HCT116 (cell line): ENCODE measurements at places on chromosomes 3 and 15.

DNA sequence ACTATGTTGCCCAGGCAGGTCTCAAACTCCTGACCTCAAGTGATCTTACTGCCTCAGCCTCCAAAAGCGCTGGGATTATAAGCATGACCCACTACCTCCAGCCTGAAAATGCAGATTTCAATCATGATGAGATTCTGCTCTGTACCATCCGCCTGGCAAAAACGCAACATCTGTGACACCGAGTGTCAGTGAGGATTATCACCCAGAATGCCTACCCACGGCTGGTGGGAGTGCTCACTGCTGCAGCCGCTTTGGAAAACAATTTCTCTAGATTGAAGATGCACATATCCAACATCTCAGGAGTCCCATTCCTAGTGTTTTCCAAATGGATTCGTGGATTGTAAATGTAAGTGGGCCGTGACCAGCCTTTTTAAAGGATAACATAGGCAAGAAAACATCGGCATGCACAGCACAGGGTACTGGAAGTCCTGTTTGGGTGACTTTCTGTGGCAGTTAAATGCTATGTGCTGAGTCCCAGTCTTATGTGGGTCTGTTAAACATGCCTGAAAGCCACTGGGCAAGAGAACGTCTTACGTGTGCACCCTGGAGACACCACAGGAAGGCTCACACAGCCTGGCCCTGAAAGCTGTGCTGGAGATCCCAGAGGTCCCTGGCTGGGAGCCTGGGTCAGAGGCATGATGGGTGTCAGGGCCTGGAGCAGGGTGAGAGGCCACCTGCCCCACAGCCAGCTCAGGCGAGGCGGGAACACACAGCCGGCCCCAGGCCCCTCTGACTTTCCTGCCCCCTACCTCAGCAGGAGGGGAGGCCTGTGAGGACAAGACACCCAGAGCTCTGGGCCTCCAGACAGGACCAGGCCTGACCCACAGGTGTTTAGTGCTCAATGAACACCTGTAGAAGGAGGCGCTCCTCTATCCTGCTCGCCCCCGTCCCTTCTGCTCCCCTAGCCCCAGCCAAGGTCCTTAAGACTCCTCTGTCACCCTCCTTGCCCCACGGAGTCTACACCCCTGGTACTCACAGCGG is 918 bp downstream of the PRSS50 start:
- DNase-seq: no peak

- no peak for DNase-seq
These were observed 175.8 kb upstream of the ATP11B start for GRCh38 chr3:182617500-182617899.

- DNase-seq: no peak
These were observed 18.2 kb upstream of the FHIT start for GRCh38 chr3:61269435-61269834.

DNA sequence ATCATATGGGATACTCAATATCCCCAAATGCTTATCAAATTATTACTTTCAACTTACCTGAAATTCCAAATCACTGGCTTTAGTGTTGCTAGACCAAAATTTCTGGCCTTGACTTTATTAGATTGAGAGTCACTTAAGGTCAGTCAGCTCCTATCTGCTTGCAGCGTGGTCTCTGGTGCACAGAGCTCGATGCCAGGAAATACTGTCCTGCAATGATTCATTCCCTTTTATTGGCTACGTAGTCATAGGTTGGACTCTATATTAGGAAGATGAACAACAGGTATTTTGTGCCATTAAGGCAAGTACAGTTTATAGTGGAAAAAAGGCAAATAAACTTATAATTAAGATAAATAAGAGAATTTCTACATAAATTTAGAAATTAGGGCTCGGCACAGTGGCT is 378.6 kb upstream of the MCTP2 start:
- no peak for DNase-seq

DNA sequence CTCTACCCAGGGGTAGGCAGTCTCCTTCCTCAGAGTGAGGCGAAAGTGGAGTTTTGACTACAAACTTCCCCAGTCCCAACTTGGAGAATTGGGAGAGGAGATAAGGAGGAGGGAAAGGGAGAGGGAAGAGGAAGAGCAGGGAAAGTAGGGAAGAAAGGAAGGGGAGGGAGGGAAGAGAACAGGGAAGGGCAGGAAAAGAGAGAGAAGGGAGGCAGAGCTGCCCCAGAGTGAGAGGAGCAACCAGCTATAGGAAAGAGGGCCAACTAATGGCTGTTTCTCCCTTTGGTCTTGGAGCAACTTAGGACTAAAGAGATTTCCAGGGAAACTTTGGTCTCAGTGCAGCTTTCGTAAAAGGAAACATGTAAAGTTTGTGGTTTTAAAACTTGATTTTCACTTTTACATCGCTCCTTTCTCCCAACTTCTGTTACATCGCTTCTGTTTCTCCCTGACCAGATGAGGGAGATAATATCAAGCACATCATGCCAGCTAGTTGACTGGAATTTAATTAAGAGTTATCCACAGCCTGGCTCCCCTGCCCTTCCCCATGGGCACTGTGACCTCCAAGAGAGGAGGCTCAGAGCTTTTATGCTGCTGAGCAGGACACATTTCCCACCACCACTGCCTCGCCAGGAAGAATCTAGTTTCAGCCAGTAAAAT is 1.4 kb downstream of the CA12 start:
- DNase-seq: no peak

- no peak for DNase-seq
These were observed 263.5 kb upstream of the TPRG1 start for GRCh38 chr3:188908002-188908850.

DNA sequence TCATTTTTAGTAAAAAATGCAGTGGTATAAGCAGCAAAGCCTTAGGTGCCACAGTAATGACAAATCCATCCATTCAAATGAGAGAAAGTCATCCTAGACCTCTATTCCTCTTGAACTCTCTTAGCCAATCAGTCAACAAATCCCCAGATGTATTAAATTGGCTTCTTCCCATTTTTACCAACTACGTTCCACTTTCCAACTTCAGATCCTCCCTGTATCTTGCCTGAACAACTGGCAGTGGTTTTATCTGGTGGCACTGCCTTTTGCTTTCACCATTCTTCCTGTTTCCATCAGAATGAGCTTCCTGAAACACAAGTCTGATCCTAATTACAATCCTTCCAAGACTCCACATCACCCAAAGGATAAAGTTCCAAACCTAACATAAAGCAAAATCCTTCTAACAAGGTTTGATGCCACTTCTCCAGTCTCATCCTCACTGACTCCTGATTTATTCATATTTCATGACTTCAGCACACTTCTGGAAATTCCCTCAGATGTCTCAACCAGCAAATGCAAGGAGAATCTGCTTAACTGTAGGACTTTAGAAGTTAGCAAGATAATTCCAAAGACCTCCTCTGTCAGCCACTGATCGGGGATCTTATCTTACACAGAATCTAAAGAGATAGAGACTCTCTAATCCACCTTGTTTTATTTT is 69.8 kb upstream of the SLC4A7 start:
- DNase-seq: no peak

- DNase-seq: no peak
These were observed 134.9 kb upstream of the TOPAZ1 start for GRCh38 chr3:44106756-44107155.

DNA sequence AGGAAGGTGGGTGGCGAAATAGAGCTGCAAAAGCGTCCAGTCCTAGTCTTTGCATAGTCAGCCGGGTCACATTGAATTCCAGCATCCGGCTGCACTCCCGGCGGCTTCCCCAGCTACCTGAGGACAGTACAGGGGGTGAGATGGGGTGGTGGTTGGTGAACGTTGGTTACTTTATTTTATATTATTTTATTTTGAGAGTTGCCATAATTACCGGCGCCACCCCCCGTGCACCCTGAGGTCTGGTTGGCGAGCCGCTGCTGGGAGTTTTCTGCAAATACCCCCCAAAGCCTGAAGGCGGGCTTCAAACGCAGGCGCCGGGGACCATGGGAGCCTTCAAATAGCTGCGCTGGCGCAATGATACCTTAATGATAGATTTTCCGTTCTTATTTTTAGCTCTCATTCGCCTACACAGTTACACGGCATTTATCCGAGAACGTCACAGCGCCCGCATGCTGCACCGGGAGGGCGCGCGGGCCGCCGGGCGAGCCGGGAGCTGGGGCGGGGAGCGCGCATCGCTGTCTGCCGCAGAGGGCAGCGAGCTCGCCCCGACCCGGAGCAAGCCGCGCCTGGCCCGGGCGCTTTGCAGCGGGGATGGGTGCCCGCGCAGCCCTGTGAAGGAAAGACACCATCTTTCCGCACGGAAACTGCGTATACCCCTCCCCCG is 756 bp upstream of the RASGRF1 start:
- no peak for DNase-seq

DNA sequence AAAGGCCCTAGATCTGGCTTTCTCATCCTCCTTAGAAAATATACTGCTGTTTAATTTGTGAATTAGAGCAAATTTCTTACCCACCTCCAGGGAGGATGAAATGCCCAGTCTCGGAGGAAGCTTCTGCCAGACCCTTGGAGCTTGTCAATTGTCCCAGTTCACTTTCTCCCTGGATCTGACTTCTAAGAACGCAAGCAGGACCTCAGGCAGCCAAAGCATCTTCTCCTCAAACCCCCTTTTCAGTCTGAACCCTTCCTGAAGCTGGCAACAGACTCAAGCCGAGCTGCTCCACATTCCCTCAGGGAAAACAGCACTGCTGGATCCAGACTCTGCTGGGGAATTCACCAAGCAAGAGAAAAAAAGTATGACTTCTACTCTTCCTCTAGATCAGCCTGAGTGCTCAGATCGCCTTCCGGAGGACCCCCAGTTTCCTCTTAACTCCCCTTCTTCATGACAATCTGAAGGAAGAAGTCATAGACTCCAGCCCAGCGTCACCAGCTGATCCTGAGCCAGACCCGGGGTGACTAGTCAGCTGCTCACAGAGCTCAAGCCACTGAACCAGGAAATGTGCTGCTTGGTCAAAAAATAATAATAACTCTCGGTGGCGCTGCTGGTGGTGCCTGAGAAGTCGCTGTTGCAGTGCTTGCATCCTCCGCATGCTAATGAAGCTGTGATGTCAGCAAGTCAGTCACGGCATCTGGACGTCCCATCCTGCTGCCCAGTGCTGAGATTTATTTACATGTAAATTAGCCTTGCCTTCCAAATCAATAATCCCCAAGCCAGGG is at the start of gene PRICKLE2:
Gene PRICKLE2 (minus strand): TSS at position 641 of the 785 bp plus-strand sequence. CDS start 26,539 bp downstream, outside the sequence.
- DNase-seq: no peak

DNA sequence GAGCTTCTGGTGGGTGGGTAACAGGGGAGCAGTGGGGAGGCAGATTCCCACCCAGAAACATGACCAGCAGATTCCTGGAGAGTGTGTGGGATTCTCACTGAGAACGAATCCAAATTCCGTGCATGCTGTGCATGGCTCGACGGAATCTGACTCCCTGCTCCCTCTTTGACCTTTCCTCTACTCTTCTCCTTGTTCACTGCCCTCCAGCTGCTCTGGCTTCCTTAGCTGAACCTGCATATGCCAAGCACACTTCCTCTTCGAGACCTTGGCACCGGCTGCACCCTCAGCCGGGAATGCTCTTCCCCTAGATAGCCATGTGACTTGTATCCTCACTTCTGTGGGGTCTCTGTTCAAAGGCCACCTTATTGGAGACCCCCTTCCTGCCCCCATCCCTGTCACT is 6.3 kb downstream of the INSYN1 start:
- DNase-seq: no peak

DNA sequence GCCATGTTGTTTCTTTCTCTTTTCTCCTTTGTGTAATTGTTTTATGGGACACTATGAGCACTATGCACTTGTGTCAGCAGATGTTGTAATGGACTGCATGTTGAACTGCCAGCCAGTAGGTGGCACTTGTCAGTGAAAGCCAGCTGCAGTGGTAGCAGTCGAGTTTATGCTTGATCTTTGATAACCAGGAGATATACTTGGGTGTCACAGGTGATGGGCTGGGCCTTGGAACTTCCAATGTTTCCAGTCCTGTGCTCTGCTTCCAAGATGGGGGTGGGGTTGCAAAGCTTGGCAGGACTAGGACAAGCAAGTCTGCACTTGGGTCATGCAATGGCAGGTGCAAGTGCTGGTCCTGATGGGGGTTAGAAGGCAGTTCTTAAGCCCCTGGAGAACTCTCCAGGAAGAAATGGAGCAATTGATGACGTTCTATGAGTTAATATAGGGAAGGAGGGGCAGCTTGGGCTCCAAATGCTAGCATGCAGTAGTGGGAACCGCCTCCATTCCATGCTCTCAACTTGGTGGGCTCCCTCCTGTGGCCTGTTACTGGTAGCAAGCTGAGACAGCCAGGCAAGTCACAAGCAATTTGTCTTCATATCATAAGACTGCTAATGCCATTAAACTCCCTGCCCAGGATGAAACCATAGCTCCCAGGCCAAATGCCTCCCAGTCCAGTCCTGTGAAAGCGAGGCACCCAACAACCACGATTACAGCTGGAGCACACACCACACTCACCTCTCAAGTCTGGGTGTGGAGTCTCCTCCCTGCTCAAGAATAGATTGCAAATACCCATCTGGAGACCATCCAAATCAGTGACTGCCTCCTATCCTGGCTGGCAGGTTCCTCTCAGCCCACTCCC is 287.2 kb downstream of the CGGBP1 start:
- DNase-seq: peak; percentile 13

- DNase-seq: no peak
These were observed 19.2 kb upstream of the C15orf39 start for GRCh38 chr15:75182187-75183131.

DNA sequence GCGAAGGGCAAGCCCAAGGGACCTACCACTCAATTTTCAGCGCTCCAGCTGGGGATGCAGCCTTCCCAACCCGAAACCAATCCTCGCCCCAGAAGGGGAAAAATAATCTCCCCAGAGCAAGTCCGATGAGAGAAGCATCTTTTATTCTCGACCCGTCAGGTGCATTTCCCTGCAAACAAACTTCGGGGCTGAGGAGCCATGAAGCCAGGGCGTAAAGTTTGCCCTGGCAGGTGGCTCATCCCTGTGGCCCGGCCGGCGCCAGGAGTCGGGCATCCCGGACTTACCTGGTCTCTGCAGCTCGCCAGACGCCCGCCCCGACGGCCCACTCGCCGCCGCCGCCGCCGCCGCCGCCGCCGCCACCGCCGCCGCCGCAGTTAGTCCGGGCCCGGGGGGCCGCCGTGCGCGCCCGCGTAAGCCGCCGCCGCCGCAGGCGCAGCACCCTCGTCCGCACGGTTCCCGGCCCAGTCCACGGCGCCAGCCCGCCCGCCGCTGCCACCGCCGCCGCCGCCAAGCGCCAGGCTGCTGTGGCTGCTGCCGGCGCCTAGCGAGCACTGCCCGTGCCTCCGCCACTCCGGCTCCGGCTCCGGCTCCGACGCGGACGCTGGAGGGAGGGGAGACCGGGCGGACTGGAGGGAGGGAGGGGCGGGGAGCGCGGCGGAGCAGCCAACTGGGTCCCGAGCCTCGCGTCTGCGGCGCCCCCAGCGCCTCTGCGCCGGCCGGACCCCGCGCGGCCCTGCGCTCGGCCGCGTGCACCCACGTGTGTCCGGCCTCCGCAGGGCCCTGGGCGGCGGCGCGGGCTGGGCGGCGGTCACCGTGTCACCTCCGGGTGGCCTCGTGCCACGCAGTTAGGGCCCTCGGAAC is at the start of gene CNTN3:
Gene CNTN3 (minus strand): TSS at position 553 of the 861 bp plus-strand sequence. CDS start 93,547 bp downstream, outside the sequence.
- DNase-seq: no peak

DNA sequence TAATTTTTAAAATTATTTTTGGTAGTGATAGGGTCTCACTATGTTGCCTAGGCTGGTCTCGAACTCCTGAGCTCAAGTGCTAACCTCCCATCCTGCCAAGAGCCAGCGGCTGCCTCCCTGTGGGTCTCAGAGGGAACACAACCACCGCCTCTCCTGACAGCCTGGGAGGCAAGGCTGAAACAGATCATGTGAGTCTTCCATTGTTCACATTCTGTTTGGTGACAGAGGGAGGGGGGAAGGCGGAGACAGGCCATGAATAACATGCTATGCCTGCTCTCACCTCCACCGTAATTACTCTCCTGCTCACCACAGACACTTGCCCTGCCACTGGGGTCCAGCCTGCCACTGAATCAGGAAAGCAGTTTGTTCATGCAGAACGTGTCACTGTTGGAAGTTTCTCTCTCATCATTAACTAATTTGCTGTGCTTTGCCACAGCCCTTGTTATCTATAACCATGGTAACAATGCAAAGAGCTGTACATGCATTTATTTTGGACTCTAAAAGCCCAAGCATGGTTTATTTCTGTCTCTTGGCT is 78.4 kb upstream of the RASGRF1 start:
- peak; percentile 61 for DNase-seq
